Upper lobe of left lung (tissue), 6 donors: ENCODE measurements at places on chromosomes 3 and 15.

GRCh38 chr3:141261472-141262307 lies 30.1 kb downstream of the PXYLP1 start:
- no peak for DNase-seq

DNA sequence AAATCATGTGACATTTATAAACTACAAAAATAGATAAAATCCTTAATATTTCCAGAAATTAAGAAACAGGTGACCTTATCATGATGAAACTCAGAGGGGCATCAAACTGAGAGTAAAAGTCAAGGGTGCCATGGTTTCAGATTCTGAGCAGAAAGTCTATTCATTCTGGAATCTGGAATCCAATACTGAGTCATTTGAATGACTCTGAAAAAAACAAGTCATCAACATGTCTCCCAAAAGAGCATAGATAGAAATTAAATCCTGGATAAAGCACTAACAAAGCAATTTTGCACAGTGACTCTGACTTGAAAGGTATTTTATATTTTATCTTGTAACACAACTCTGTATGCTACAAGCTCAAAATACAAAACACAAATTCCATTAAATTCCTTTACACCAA lies 23.4 kb downstream of the STAC start:
- DNase-seq = no peak

DNA sequence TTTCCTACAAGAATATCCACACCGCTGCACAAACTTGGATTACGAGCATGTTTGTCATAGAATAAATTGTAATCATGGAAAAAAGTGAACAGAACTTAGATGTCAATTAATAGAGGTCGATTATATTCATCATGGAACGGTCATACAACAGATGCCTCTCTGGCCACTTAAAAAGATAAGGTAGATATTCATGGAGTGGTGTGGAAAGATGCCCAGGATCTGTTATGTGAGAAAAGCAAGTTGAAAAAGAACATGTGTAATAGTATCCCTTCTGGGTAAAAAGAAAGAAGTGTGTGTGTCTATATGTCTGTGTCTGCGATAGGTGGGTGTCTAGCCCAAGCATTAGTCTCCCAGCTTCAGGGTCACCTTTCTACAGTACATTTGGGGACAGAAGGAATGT lies 113.3 kb downstream of the ANP32A start:
- no peak for DNase-seq

- DNase-seq = no peak
Observed at GRCh38 chr3:103609472-103609871, 1174.7 kb downstream of the ZPLD1 start.

- DNase-seq = no peak
Observed at GRCh38 chr3:180855364-180855763, 57.1 kb upstream of the FXR1 start.

- DNase-seq = no peak
Observed at GRCh38 chr15:80822256-80822655, 43.1 kb downstream of the CEMIP start.

- DNase-seq = no peak
Observed at GRCh38 chr3:192817506-192817905, 90.2 kb upstream of the FGF12 start.

GRCh38 chr15:44542596-44542995 lies 5.6 kb downstream of the EIF3J start:
- DNase-seq = no peak

GRCh38 chr3:73665286-73665685 lies 40.5 kb upstream of the PDZRN3 start:
- no peak for DNase-seq

GRCh38 chr15:25693321-25694238 lies 169.5 kb downstream of the ATP10A start:
- no peak for DNase-seq

DNA sequence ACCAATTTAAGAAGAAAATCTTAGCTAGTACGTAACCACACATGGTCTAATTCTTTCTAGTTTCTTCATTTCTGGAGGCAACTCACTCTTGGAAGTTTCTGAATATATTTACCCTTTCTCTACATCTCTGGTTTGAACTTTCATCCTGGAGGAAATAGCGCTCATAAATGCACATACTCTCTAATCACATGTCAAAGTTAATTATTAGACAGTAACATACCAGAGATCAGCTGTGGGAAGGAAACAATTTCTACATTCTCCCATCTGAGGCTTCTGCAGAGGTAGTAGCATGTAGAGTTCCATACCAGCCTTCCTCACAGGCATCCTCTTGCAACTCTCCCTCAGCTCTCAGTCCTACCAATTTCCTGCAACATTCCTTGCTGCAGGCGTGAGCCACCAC lies 132.5 kb downstream of the RBPMS2 start:
- DNase-seq = no peak

DNA sequence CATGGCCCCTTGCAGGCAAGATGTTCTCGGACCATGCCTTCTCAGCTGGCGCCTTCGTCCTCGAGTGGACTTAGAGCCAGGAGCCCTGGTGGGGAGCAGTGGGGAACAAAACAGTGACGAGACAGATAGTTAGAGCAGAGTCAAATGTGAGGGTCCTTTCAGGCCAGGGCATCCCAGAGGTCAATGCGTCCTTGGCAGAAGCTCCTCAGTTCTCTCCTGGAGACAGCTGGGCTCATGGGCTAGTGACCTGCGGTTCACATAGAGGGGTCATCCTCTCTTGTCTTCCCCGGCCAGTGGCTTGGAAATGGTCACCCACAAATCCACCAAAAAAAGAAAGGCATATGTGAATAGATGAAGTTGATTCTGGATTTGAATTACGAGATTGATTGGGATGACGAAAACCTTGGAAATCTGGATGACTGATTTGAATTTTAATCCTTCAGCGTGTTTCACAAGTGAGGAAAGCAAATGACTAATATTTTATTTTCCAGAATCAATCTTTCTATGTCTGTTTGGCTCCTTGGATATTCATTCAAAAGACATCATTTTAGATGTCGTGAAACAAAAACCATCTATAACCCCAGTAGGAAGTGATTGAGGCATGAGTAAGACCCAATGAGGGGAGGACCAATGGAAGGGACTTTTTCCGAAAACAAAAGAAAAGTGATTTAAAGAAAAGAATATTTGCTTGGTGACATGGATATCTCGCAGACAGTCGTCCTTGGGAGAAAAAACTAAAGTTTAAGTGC lies 84.5 kb downstream of the ASB7 start:
- no peak for DNase-seq

DNA sequence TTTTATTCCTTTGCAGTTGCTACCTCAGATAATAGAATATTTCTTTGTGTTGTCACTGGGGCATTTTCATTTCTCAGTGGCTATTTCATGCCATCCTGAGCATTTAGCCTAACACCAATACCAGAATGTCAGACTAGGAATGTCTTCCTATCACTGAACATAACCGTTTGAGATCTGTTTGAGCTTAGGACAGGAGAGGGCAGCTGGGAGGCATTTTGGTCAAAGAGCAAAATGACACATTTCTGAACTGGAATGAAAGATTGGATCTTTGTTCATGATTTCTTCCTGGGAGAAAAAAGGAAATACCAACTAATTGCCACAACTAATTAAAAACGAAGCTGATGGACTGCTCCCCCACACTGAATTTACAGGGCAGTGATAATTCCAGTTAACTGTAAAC lies 921.3 kb upstream of the NR2F2 start:
- DNase-seq = no peak

- DNase-seq = no peak
Observed at GRCh38 chr3:108136561-108137459, 46.0 kb upstream of the CD47 start.

- peak; percentile 16 for DNase-seq
Observed at GRCh38 chr15:40247406-40247971, 8.6 kb downstream of the PAK6 start.

GRCh38 chr3:12186515-12187286 lies 28.0 kb upstream of the TIMP4 start:
- DNase-seq = no peak
